Amniotic stem cell (primary cell): ENCODE measurements at places on chromosomes 2 and 18.

GRCh38 chr2:202133200-202133908 is 60.3 kb downstream of the KIAA2012 start:
- no peak for DNase-seq

DNA sequence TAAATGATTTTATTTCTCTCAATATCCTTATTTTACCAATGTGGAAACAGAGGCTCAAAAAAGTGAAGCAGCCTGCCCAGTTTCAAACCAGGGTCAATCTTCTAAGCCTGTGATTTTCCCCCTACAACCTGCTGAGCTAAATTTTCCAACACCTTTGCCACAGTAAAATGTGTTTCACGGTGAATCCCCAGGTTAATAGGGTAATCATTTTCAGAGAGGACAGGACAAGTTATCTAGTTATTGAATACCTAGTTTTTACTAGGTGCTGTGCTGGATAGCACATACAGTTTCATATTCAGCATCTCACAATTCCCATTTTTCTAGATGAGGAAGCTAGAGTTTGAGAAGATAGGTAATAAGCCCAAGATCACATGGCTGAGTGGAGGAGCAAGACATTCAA is 236.6 kb downstream of the PTH2R start:
- no peak for DNase-seq

DNA sequence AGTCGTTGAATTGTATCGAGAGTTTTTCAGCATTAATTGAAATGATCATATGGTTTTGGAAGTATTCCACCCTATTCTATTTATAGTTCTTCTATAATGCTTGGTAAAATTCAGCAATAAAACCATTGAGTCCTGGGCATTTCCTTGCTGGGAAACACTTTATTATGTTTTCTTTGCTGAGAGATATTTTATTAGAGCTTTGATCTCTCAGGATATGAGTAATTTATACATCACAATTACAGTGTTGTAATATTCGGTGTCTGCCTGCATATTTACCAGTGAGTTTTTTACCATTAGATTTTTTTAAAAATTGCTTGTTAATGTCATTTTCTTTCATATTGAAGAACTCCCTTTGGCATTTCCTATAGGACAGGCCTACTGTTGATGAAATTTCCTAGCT is 402.7 kb upstream of the FSIP2 start:
- no peak for DNase-seq

- DNase-seq, result no peak
Measured at GRCh38 chr2:191217580-191217979, 27.6 kb upstream of the MYO1B start.

GRCh38 chr2:178280244-178280852 is 86.0 kb downstream of the OSBPL6 start:
- DNase-seq, result no peak

- no peak for DNase-seq
Measured at GRCh38 chr2:25548601-25549000, 124.8 kb downstream of the DTNB start.

DNA sequence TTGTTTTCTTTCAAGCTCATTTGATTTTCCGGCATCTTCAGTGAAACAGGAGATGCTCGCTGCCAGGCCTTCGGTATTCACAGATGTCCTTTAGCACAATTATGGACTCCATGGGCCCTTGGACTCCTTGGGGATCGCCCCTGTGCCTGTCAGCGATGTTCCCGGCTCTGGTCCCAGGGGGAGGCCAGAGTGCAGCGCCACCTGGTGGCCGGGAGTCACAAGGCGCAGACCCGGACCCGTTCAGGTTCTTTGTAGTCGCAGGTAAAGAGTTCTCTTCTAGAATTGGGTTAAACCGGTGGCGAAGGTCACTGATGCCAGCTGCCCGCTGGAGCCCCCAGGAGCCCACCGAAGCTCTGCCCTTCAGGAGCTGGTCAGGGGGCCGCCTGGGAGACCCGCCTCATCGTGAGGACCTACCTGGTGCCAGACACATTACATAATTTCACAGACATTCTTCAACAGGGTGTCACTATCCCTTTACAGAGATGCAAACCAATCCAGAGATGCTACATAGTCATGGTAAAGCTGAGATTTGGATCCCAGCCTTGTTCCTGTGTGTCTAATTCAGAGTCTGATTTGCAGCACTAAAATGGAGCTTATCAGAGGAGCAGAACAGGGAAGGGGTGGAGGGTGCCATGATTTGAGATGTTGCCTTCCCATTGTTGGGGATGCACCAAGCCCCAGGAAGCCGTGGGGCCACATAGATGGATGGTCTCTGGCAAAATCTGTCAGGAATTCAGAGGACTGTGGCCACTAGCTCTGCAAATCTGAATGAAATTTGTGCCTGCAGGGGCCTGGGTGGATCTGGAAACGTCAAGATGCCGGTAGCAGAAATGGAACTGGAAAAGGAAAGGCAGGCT is 6.0 kb upstream of the INPP5D start:
- no peak for DNase-seq

- DNase-seq, result no peak
Measured at GRCh38 chr18:48957616-48958015, 6.9 kb upstream of the SMAD7 start.
